Liver (tissue), 10 donors: ENCODE measurements at places on chromosomes 12 and 14. TPM values are rescaled to one million over a fixed set of nuclear protein-coding genes. Genes with fewer than 3 reads are reported as not detected.
A peak's percentile ranks its signal among the peaks of the same experiment; 100 is the strongest.

Gene PLEKHH1
- 1.3 TPM for total RNA-seq

Gene RPL10L
- total RNA-seq, result not detected

Gene KLHDC1
- 1.9 TPM for total RNA-seq

Gene ESR2
- 0.09 TPM for total RNA-seq

Gene FIGNL2
- total RNA-seq, result 0.70 TPM

Gene GPRC5A
- 0.09 TPM for total RNA-seq

Gene CYP27B1
- total RNA-seq, result 0.05 TPM

Gene LRIG3
- total RNA-seq, result 17.0 TPM

- DNase-seq, result peak; percentile 65
- H3K27ac ChIP-seq, result no peak overlapping the region
These were observed 36.1 kb upstream of the OR5AU1 start for GRCh38 chr14:21191809-21192446.

DNA sequence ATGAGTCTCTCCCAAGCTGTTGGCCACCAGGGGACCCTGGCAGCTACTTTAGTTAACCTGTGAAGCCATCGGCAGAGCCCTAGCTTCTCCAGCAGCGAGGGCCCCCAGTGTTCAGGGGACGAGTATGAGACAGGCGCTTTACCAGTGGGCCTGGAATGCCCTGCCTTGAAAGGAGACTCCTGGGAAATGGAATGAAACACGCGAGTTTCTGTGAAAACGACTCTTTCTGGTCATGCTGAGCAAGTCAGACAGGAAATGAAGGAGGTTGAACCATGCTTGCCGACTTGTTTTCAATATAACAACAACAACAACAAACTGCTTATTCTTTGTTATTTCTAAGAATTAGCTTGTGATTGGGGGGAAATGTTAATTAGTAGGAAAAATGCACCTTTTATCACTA, 42.9 kb downstream of the SFSWAP start:
- H3K4me3 ChIP-seq, result no peak overlapping the region
- no peaks in the 10 kb centered on the region for H3K4me1 ChIP-seq
- H3K27ac ChIP-seq, result no peak overlapping the region
- no peak for DNase-seq
- no peaks in the 10 kb centered on the region for H3K27me3 ChIP-seq

GRCh38 chr14:85852906-85853305, 323.0 kb downstream of the FLRT2 start:
- no peaks in the 10 kb centered on the region for H3K27me3 ChIP-seq
- no peak for DNase-seq
- H3K36me3 ChIP-seq, result no peaks in the 10 kb centered on the region
- H3K4me1 ChIP-seq, result no peaks in the 10 kb centered on the region
- H3K4me3 ChIP-seq, result no peak overlapping the region
- no peak overlapping the region for H3K27ac ChIP-seq

DNA sequence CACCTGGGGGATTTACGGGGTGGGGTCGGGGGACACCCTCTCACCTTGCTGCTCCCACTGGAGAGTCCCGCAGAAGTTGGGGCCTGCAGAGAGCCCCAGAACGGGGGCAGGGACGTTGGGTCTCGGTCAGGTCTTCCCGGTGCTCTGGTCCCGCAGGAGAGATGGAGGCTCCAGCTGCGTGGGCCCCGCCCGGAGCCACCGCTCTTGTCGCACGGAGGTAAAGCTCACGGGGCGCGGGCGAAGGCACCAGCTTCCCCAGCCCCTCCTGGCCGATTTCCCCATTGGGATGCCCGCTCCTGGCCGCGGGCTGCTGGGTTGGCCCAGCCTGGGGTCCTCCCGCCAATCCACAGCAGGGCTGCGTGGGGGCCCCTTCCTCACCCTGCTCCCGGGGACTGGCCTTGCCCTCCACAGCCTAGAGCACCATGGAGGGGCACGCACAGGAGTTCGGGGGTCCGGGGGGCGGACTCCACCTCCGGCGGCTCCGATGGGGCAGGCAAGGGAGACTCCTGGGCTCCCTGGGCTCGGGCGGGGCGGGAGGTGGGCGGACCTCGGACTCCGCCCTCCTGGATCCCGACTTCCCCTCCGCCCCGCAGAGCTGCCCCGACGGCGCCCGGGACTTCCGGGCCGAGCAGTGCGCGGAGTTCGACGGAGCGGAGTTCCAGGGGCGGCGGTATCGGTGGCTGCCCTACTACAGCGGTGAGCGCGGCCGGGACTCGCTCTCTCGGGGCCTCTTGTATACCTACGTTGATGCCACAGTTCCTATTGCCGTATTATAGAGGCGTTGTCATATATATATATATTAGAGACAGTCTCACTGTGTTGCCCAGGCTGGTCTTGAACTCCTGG, 8.4 kb downstream of the PAPLN start:
- no peak overlapping the region for H3K27ac ChIP-seq
- no peaks in the 10 kb centered on the region for H3K27me3 ChIP-seq
- peak; percentile 50 for DNase-seq
- peak overlapping the region; percentile 46 for H3K4me3 ChIP-seq

GRCh38 chr12:99043319-99043914, 398.3 kb downstream of the APAF1 start:
- no peaks in the 10 kb centered on the region for H3K27me3 ChIP-seq
- no peak overlapping the region for H3K4me3 ChIP-seq
- no peaks in the 10 kb centered on the region for H3K36me3 ChIP-seq
- H3K4me1 ChIP-seq, result no peaks in the 10 kb centered on the region
- DNase-seq, result peak; percentile 64

DNA sequence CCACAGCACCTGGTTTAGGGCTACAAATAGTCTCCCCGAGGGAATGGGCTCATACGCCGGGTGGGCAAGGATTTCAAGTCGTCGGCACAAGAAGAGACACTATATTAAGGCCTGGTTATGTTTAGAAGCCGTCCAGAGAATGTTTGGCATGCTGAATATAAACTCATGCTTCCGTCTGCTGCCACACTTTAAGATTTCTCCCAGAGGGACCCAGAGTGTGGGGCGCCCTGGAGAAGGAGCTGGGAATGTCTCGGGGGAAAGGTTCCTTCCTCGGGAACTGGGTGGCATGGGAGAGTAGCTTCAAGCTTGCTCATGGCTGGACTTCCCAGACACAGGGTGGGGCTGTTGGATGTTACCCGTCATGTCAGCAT, 295.7 kb downstream of the CACNA1C start:
- H3K36me3 ChIP-seq, result no peaks in the 10 kb centered on the region
- H3K27ac ChIP-seq, result no peak overlapping the region
- H3K4me3 ChIP-seq, result no peak overlapping the region
- no peak for DNase-seq
- peaks cover 2% of the 10 kb centered on the region for H3K27me3 ChIP-seq
- H3K4me1 ChIP-seq, result no peaks in the 10 kb centered on the region

GRCh38 chr12:6124411-6125309, at the start of gene VWF:
Gene VWF (minus strand): TSS chr12:6124670. CDS start chr12:6123196, 1,474 bp downstream.
- H3K27me3 ChIP-seq, result no peaks in the 10 kb centered on the region
- no peak for DNase-seq
- H3K4me1 ChIP-seq, result no peaks in the 10 kb centered on the region

- no peaks in the 10 kb centered on the region for H3K27me3 ChIP-seq
- no peak overlapping the region for H3K27ac ChIP-seq
- no peak overlapping the region for H3K4me3 ChIP-seq
- DNase-seq, result peak; percentile 56
- H3K36me3 ChIP-seq, result no peaks in the 10 kb centered on the region
These were observed 8.8 kb upstream of the CHGA start for GRCh38 chr14:92914087-92914656.

- peaks cover 60% of the 10 kb centered on the region for H3K36me3 ChIP-seq
- H3K4me1 ChIP-seq, result no peaks in the 10 kb centered on the region
- DNase-seq, result no peak
These were observed 39.9 kb downstream of the PPP4R3A start for GRCh38 chr14:91470216-91470615.

DNA sequence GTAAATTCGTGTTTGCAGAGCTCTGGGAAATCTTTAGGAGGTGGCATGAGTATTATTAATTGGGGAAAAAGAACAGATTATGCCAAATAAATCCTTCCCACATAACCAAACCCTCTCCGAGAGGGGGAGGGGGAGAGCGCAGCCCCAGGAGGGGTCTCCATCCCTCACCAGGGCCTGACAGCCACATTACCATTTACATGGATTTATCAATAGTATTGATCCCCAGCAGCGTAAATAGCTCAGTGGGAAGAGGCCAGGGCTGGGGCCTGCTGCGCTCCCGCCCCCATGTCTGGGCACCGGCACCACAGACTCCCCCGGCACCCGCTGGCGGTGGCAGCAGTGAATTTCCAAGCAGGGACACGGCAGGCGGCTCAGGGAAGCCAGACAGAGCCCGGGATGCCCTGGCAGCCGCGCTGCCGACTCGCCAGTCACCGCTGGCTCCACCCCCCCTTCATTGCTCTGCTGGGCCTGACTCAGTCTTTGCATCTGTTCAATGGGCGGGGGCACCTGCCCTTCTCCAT, 2.4 kb downstream of the NCOR2 start:
- H3K36me3 ChIP-seq, result no peaks in the 10 kb centered on the region
- no peak overlapping the region for H3K4me3 ChIP-seq
- no peaks in the 10 kb centered on the region for H3K27me3 ChIP-seq
- DNase-seq, result no peak

DNA sequence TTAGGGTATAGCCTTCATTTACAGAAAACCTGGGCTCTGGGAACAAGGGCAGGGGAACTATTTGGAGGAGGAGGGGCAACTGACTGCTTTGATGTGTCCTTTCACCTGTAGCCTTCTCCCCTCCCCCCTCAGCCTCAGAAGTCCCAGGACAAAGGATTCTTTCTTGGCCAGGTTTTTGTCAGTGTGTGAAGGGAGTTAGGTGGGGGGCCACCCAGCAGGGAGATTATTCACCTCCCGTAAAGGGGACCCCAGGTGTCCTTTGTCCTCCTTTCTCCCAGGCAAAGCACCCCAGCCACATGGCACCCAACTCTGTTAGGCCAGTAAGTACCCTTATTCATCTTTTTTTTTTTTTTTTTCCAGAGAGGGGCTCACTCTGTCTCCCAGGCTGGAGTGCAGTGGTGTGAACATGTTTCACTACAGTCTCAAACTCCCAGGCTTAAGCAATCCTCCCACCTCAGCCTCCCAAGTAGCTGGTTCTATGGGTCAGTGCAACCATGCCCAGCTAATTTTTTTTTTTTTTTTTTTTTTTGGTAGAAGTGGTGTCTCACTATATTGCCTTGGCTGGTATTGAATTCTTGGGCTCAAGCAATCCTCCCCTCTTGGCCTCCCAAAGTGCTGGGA, 723 bp upstream of the NFE2 start:
- H3K4me3 ChIP-seq, result no peak overlapping the region
- H3K4me1 ChIP-seq, result peaks cover 18% of the 10 kb centered on the region
- H3K27me3 ChIP-seq, result no peaks in the 10 kb centered on the region
- H3K36me3 ChIP-seq, result no peaks in the 10 kb centered on the region
- peak; percentile 41 for DNase-seq

DNA sequence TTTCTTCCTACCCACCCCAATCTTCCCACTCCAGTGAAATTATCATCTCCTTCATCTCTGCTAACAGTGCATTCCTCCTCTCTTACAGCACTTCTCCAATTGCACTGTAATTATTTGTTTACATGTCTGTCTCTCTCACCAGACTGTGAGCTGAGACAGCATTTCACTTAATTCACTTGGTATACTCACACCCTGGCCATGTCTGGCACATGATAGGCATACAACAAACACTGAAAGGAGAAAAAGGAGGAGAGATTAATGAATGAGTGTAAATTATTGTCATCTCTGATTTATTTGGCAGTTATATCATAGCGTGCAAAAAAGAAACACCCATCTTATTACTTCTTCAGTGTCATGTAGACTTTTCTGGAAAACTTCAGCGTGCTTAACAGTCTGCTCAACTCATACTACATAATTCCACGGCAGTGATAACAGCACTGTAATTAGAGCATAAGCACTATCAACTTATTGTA, 452.3 kb downstream of the ADAMTS20 start:
- no peaks in the 10 kb centered on the region for H3K36me3 ChIP-seq
- H3K4me1 ChIP-seq, result no peaks in the 10 kb centered on the region
- no peak for DNase-seq
- H3K27ac ChIP-seq, result no peak overlapping the region
- H3K27me3 ChIP-seq, result no peaks in the 10 kb centered on the region

DNA sequence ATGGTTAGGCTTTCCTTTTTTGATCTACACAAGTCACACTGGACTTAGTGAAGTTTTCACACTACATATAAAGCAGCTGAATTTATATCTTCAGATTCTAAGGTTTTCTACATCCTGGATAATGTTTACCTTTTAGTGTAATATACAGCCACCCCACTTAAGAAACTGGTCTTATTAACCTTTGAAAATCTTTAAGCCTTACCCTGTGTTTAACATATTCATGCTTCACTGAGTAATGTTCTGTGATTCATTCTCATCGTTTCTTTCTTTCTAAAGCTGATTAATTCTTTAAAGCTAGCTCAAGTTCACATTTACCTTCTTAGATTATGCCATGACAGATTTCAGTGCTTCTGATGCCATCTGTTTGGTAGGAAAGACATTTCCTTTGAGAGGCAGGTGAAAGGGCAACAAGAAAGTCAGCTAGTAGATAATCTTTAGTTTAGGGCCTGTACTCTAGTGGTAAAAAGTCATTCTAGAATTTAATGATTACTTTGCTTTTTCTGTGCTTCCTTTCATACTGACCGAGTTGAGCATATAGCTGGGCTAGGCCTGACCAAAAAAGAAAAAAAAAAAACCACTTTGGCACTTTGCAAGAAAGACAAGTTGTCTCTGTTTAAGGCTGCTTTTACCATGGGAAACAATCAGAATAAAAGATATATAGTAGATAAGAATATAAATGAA, 690.9 kb upstream of the FBXO33 start:
- no peak overlapping the region for H3K27ac ChIP-seq
- H3K4me1 ChIP-seq, result no peaks in the 10 kb centered on the region
- no peak overlapping the region for H3K4me3 ChIP-seq
- DNase-seq, result no peak

GRCh38 chr12:79710707-79711483, 20.1 kb upstream of the PAWR start:
- no peak for DNase-seq
- H3K27ac ChIP-seq, result no peak overlapping the region
- H3K4me1 ChIP-seq, result no peaks in the 10 kb centered on the region
- no peaks in the 10 kb centered on the region for H3K36me3 ChIP-seq
- H3K4me3 ChIP-seq, result no peak overlapping the region
- no peaks in the 10 kb centered on the region for H3K27me3 ChIP-seq

DNA sequence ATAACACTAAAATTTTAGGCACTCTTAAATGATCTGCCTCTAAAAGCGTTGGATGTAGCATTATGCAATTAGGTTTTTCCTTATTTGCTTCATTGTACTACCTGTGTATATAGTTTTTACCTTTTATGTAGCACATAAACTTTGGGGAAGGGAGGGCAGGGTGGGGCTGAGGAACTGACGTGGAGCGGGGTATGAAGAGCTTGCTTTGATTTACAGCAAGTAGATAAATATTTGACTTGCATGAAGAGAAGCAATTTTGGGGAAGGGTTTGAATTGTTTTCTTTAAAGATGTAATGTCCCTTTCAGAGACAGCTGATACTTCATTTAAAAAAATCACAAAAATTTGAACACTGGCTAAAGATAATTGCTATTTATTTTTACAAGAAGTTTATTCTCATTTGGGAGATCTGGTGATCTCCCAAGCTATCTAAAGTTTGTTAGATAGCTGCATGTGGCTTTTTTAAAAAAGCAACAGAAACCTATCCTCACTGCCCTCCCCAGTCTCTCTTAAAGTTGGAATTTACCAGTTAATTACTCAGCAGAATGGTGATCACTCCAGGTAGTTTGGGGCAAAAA, 4.1 kb downstream of the CDKN1B start:
- peaks cover 41% of the 10 kb centered on the region for H3K4me1 ChIP-seq
- peak overlapping the region; percentile 2 for H3K27ac ChIP-seq
- no peak overlapping the region for H3K4me3 ChIP-seq
- DNase-seq, result no peak
- H3K36me3 ChIP-seq, result peaks cover 9% of the 10 kb centered on the region
- H3K27me3 ChIP-seq, result no peaks in the 10 kb centered on the region
